ENCODE measurements at places on chromosomes 1 and 21.

DNA sequence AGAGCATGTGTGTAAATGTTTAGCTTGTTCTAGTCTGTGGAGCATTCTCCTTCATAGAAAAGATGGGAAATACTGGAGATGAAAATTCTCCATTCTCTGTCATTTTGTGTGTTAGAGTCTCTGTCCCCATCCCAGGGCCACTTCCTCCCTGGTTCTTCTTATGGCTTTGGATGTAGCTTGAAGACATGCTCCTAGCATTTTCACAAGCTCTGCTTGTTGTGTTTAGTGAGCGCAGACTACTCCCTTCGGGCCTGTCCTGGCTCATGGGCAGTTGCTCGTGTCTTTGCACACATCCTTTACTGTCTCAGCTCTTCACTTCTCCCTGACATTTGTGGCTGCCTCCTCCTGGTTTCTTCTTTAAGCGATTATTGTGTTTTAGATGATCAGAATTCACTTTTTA lies 30.4 kb downstream of the MAPKAPK2 start:
- no peak for DNase-seq

GRCh38 chr1:200221614-200222282 lies 188.1 kb downstream of the ZNF281 start:
- no peak for DNase-seq

DNA sequence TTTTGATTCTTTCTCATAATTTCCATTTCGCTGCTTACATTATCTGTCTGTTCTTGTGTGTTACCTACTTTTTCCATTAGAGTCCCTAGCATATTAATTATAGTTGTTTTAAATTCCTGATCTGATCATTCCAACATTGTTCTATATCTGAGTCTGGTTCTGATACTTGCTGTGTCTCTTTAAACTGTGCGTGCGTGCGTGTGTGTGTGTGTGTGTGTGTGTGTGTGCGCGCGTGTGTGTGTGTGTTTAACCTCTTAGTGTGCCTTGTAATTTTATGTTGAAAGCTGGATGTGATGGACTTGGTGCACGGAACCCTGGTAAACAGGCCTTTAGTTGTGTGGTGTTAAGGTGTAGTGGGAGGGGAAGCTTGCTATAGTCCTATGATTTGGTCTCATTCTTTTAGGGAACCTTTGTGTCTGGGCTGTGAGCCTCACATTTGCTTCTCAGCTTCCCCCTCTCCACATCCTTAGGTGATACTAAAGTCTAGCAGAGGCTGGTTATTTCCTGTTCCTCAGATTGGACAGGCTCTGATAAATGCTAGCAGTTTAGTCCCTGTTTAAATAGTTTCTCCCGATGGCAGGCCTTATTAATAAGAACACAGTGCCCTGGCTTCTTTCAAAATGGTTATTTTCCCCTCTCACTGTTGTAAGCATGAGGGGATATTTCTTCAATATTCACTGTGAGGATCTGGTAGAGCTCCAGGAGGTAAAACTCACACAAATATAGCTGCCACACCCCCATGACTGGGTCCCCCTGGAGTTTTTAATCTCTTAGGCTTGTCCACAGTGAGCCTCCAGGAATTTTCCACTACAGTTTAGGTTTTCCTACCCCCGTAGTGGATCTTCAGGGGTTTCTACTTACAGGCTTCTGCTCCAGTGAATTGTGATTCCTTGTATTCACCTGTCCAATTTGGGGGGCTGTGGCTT lies 118.3 kb downstream of the GALNT2 start:
- DNase-seq = no peak

DNA sequence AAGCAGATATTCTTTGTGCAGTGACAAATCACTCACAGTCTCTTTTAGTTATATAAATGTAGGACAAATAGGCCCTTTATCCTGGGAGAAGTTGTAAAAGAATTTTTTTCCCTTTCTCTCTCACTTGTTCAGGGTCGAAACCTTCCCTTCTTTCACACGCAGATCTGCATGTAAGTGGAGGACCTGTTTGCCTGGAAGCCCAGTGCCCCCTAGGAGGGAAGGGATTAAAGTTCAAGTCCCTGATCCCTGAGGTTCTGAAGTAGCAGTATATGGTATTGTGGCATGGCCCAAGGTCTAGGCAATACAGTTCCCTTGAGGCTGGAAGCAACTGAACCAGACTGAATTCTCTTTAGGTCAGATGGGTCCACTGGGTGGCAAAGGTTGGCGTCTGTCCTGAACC lies 48.6 kb upstream of the PTGFRN start:
- DNase-seq = no peak

DNA sequence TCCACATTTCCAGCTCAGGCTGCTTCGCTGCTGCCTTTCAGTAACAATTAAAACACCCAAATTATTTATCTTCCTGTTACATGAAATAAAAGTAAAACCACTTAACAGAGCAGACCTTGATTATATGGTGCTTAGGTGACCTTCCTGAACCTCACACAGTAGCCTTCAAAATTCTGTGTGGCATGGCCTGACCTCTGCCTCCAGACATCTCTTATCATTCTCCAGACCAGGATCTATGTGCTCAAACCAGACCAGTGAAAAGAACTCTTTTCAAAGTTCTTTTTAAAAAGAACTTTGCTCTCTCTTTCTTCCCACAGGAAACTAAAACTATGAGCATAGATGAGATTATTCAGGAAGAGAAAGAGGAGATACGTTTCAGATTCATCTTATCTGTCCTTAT lies 37.8 kb downstream of the KIAA0319L start:
- no peak for DNase-seq

- no peak for DNase-seq
Measured at GRCh38 chr1:228944296-228944695, 209.0 kb downstream of the RHOU start.

- DNase-seq = no peak
Measured at GRCh38 chr1:64246294-64246917, 43.0 kb downstream of the UBE2U start.

GRCh38 chr1:174680101-174680500 lies 232.3 kb downstream of the GPR52 start:
- no peak for DNase-seq

DNA sequence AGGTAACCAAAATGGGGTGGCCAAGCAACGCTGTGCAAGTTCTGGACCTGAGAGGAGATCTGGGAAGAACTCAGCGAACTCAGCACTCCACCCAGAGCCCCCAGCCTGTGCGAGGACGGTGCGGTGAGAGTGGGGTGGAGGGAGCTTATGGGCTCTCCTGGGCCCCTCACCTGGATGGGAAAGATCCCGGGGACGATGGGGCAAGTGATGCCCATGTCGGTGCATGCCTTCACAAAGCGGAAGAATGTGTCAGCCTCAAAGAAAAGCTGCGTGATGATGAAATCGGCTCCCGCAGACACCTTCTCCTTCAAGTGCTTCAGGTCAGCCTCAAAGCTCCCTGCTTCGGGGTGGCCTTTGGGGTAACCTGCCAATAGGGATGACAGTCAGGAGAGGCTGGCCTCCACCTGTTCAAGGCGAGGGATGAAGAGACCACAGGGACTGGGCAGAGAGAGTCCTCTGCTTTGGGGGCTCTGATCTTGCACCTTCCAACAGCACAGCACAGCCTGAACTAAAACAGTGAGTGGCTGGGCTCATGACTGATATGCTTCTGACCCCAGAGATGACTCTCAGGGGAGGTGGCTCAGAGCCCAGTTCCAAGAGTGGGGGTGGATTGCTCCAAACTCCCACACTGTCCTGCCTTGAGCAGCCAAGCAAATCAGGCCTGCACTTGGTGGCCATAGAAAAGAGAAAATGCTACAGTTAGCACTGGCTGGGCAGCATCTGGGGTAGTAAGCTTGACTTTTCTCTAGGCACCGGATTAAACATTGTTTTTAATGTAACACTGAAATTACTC lies 9.5 kb downstream of the MTHFR start:
- no peak for DNase-seq

DNA sequence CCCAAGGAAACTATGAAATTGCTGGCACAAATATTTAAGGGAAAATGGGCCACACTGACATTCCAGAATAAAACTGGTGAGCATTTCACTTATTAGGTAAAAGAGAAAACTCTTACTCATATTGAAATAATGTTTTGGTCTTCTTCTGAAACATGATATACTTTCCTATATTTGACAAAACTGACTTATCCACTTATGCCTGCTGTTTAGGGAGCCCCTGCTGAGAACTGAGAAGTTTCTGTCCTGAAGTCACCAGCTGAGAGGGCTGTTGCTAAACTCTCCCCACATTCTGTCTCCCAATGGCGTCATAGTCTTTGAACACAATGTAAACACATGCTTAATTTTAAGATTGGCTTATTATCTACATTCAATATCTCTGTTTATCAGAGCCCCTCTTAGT lies 46.8 kb upstream of the ZC3H11B start:
- DNase-seq = no peak

- DNase-seq = no peak
Measured at GRCh38 chr1:162019006-162019405, 4.7 kb downstream of the OLFML2B start.

GRCh38 chr1:66250075-66250474 lies 283.9 kb upstream of the SGIP1 start:
- no peak for DNase-seq

GRCh38 chr21:31732597-31733550 lies 956 bp upstream of the SCAF4 start:
- DNase-seq = no peak

DNA sequence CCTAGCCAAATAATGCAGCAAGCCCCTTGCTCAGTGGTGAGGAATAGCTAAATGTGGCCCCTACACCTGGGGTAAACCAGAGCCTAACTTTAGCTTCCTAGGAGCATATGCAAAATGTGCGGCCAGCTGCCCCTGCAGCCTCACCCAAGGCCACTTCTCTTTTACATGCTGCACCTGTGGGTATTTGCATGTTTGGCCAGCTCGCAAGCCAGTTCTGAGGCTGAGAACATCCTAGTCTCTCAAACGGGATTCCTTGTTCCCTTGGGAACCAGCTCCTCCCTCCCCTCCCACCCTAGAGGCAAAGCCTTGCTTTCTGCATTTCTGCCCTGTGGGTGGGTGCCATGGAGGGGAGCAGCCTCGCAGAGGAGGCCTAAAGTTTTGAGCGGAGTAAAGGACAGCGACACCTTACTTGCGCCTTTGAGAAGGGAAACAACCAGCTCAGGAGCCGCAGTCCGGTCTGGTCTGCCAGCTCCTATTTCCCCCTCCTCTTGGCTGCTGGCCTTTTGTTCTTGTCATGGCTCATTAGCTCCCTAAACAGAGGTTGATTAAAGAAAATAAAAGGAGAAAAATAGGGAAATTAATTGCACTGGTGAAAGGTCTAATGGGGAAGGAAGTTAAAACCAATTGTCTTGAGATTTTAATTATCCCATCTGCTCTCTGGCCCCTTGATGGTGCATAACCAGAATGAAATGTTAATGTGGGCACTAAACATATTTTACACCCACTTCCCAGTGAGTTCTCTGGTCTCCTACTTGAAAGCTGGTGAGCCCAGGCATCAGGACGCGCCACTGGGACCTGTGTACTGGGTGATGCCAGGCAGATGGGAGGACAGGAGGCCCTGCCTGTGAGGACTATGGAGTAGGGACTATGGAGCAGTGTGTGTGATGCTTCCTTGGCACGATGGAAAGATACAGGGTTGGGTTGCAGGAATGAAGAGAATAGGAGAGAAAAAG lies 68.7 kb downstream of the TEX35 start:
- DNase-seq = no peak

DNA sequence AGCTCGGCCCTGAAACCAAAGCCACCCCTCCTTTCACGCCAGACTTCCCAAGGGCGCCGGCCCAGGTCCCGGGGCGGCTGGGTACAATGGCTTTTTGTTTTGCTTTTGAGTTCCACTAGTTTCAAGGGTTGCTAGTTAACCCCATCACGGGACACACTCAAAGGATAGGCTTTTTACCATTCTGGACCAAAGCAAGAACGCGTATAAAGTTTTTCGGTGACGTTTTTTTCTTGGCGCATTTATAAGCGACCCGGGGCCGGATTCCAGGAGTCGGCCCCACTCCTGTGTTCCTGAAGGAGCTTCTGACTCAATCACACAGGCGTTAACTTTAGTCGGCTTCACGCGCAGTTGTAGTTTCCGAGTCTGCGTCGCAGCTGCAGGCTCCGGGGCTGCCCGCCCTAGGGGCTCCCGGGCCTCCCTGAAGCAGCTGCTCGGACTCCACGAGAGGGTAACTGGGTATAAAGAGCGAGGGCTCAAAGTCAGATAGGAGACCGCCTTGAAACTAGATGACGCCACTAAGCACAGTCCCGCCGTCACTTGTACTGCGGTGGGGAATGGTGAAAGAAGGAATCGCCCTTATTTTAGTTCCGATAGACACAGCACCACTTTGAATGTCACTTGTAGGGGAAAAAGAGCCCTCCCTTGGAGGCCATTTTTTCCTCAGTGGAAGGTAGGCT lies 707 bp upstream of the KLHL21 start:
- DNase-seq = no peak

DNA sequence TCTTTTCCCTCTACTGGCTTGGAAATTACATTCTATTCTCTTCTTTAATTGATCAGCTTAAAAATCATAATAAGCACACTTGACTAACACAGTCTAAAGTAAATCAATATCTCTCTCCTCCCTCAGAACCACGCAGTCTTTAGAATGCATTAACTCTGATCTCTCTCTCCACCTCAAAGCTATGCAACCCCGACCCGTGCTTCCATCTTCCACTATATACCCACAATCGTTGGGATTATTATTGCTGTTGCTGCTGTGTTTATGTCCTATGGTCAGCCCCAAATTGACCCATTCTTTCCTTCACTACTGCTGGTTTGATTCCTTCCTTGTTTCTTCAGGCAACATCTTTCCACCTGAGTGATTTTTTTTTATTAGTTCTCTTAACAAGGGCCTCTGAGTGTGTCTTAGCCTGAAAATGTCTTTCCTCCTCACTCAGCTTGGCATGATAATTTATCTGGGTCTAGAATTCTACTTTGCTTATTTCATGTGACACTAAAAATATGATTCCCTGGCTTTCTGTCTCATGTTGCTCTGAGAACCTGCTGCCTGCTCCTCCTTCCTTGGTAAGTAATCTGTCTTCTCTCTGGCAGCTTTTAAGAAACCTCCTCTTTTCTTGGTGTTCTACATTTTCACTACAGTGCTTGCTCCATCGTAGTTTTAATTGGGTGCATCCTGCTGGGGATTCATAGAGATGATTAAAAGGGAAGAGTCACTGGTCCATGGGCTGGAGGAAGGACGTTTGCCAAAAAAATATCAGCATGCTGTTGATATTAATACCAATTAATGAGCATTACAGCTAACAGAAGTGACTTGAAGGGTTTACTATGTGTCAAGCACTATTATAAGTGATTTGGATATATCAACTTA lies 472.2 kb downstream of the MATN1 start:
- DNase-seq = no peak

DNA sequence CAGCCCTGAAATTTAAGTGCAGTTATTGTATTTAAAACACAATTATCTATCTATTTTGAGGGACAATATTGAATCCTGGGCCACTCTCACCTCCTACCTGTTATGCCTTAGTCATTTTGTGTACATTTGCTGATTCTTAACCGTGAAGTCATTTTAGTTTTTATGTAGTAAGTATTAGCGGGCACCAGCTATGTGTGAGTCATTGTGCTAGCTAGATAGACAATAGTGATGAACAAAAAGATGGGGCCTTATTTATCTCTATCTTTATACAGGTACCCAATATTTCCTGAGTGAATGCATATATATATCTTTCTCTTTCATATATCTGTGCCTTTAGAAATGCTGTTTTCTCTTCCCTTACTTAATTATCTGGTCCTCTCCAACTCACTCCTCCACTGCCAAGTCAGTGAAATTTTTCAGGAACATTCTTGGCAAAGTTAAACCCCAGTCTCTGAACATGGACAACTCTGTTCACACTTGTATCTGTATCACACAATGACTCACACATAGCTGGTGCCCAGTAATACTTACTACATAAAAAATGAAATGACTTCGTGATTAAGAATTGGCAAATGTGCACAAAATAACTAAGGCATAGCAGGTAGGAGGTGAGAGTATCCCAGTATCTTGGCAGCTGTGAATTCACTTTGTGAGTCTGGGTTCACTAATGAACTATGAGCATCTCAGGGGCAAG lies 166.0 kb upstream of the C8B start:
- DNase-seq = no peak

GRCh38 chr21:39232861-39233291 lies 49.6 kb upstream of the PSMG1 start:
- DNase-seq = no peak

Measured in stimulated activated CD4-positive, alpha-beta T cell treated with anti-CD3 and anti-CD28 coated beads, Interleukin-1b, Interleukin-23, amount 100 ng/mL, for 1 hour (primary cell).